ENCODE measurements at places on chromosomes 11 and 22. TPM values are rescaled to one million over a fixed set of nuclear protein-coding genes. Genes with fewer than 3 reads are reported as not detected.

MMP3 gene
- not detected for total RNA-seq

TIMP3 gene
- total RNA-seq, result 195 TPM

RANBP1 gene
- total RNA-seq, result 76.2 TPM

VEGFB gene
- total RNA-seq, result 54.3 TPM

CSRP3 gene
- not detected for total RNA-seq

POU2AF2 gene
- total RNA-seq, result not detected

PPFIBP2 gene
- total RNA-seq, result 17.2 TPM

All from smooth muscle cell of the pulmonary artery (primary cell).